Hypothalamus (tissue), 51 donors: ENCODE measurements at places on chromosomes 12 and 14.

- DNase-seq: no peak
Observed at GRCh38 chr12:59041241-59042121, 121.2 kb upstream of the LRIG3 start.

- DNase-seq: no peak
Observed at GRCh38 chr14:74573421-74574089, 38.5 kb downstream of the LTBP2 start.

DNA sequence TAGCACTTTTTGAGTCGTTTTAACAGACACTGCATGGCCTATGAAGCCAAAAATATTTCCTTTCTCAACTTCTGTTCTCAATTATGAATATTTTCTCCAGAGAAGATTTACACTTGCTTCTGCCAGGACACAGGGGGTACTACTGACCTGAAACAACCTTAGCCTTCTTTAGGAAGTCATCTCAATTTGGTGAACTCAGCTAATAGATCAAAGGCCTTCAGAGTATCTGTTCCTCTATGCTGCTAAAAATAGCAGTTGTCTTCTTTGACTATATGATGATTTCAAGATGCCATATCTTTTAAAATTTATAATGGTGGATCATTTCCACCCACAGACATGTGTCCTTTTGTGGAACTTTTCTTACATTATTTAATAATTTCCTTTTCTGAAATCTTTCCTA is 14.0 kb upstream of the NDUFA12 start:
- no peak for DNase-seq

- no peak for DNase-seq
Observed at GRCh38 chr12:110498984-110499706, 2.8 kb downstream of the VPS29 start.

GRCh38 chr14:54025661-54026060 is 69.0 kb upstream of the BMP4 start:
- DNase-seq: no peak

DNA sequence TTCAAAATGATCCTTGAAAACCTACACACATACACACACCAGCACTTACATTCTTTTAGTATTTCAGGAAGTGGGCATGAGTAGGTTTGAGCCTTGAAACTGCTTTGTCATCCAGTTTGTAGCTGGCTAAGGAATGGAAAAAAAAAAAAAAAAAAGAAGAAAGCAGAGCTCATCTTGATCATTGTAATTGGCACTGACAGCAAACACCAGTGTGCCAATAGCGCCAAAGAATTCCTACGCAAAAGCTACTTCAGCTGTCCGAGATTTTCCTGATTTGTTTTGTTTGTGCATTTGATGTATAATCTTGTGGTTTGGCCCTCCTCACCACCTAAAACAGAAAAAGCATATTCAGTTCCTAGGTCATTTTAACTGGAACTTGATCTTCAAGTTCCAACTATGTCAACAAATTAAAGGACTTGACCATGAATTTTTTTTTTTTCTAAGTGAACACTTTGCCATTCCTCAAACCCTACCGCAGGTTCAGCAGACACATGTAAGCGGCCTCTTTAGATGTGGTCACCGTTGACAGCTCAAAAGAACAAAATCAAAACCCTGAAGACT is 57.3 kb downstream of the FLRT2 start:
- no peak for DNase-seq

GRCh38 chr14:105918496-105919262 is 392.3 kb downstream of the TMEM121 start:
- no peak for DNase-seq

- no peak for DNase-seq
Observed at GRCh38 chr12:42793166-42793565, 203.6 kb upstream of the PRICKLE1 start.

DNA sequence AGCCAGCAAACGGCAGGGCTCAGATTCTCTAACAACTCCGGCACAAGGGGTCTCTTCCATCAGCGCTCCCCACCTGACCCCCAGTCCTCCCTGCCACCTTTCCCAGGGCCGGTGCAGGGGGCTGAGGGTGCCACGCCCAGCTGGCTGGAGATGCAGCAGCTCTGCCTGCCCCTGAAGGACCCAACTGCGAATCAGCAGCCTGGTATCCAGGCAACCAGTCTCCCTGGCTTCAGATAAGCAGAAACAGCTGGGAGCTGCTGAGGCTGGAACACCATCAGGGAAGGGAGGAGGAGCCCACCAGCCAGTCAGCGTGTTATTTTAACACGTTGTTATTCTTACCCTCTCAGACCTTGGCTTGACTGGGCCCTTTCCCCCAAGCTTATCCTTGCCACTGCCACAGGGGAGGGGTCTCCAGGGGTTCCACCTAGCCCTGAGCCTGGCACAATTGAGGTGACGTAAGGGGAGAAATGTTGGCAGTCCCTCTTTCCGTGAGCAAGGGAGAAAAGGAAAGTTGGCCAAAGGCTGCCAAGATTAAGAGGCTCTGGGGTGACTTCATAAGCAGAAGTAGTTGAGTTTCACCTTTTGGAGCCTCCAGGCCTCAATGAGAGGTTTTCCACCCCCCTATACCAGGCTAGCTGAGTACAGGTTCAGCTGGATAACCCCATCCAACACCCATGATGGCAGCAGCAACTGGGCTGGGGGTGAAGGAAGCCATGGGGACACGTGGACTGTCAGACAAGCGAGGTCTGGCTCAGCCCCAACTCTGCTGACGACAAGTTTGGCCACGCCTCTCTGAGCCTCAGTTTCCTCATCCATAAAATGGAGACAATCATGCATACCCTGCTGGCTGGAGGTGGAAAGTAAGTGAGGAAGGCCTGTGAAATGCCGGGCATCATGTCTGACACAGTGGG is 91.1 kb downstream of the IRF2BPL start:
- no peak for DNase-seq

DNA sequence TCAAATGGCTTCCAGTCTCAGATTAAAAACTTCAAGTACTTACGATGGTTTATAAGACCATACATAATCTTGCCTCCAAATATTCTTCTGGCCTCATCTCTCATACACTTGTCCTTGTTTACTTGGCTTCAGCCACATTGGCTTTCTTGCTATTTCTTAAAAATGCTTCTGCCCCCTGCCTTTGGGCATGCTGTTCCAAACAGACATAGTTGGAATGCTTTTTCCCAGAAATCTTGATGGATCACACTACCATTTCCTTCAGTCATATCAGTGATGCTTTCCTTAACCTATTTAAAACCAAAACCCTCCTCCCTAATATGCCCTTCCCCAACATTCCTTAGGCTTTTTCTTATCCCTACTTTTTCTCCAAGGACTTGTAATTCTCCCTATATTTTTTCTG is 74.4 kb upstream of the PAWR start:
- DNase-seq: no peak

GRCh38 chr14:64951724-64952123 is 9.2 kb upstream of the GPX2 start:
- DNase-seq: no peak

DNA sequence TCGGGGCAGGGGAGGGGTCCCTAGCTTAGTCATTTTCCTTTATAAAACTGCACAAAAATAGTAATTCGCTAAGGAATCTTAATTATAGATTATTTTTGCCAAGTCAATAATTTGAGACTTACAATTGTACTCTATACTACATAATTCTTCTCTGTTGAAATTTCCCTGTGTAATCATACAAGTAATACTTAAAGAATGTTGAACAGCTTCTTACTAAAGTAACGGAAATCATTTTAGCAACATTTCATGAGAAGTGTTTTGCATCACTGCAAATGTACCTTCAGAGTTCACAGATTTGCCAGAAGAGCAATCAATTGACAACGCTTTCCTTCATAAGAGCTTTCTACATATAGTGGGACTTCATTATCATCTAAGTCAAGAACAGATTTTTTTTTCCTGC is 7.9 kb upstream of the GNG2 start:
- DNase-seq: no peak

- DNase-seq: no peak
Observed at GRCh38 chr14:105138551-105139111, 29.9 kb downstream of the JAG2 start.

- DNase-seq: no peak
Observed at GRCh38 chr12:15638231-15638630, 151.0 kb downstream of the EPS8 start.

- DNase-seq: no peak
Observed at GRCh38 chr14:52026017-52026660, 36.8 kb downstream of the RTRAF start.

- DNase-seq: no peak
Observed at GRCh38 chr14:74634481-74634880, 22.4 kb upstream of the LTBP2 start.

GRCh38 chr14:47392326-47392725 is 283.1 kb downstream of the MDGA2 start:
- DNase-seq: no peak

GRCh38 chr14:49915085-49915484 is 22.2 kb downstream of the ARF6 start:
- no peak for DNase-seq

- no peak for DNase-seq
Observed at GRCh38 chr14:68894123-68894522, 85.0 kb downstream of the ACTN1 start.

DNA sequence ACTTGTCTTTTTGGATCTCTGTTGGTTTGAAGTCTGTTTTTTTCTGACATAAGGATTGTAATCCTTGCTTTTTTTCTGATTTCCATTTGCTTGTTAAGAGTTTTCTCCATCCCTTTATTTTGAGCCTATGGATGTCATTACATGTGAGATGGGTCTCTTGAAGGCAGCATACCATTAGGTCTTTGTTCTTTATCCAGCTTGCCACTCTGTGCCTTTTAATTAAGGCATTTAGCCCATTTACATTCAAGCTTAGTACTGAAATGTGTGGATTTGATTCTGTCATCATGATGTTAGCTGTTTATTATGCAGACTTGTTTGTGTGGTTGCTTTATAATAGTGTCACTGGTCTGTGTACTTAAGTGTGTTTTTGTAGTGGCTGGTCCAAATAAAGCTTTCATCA is 100.0 kb downstream of the CCDC91 start:
- DNase-seq: no peak

GRCh38 chr12:124122722-124123121 is 149.7 kb downstream of the ZNF664 start:
- no peak for DNase-seq

DNA sequence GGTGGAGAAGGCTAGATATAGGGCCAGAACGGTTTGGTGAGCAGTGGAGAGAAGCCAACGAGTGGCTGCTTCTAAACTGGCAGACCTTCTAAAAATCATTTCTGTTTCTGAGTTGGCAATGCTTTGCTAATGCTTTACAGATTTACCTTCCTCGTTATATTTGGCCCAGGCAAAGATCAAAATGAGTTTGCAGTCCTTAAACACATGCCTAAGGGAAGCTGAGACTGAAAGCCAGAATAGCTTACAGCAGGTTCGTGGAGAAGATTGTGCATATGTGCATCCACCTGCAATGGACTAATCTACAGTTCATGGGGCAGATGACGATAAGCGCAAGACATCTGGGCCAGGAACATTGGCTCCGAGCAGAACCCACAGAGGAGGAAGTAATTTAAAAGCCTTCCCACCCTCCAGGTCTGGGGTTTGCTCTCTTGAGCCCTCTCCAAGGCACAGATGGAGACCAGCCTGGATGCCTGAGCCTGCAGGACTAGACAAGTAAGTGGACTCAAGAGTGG is 99.4 kb downstream of the NINJ2 start:
- DNase-seq: no peak

- no peak for DNase-seq
Observed at GRCh38 chr12:31629756-31630732, 29.4 kb upstream of the ETFBKMT start.

GRCh38 chr14:69489495-69489894 is 5.0 kb downstream of the PLEKHD1 start:
- DNase-seq: no peak

DNA sequence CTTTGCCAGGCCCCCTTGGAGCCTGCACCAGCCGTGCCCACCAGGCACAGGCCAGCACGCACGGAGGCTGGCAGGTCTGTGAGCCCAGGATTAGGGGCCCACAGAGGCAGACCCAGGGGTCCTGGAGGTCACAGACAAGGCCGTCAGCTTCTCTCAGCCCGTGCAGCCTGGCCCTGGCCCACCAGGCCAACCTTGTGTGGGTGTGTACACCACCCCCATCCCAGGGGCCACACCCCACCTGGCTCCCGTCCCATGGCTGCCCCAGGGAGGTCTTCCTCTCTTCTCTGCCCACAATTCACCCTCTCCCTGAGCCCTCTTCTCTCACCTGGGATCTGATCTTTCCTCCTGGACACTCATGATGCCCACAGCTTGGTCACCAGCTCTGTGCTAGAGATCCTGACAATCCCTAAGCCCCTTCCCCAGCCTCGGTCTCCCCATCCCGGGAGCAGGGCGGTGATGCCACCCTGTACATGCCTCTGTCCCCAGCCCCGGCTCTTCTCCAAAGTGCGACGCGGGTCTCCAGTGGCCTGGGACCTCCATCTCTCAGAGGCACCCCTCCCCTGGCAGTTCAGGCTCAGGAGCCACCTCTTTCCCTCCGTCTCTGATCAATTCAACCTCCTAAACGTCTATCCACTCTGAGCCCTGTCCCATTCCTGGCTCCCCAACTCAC is 31.1 kb upstream of the GPR132 start:
- no peak for DNase-seq

- DNase-seq: no peak
Observed at GRCh38 chr12:1618489-1618888, 10.5 kb upstream of the WNT5B start.
